ENCODE measurements at places on chromosomes 13 and 19.
A peak's percentile ranks its signal among the peaks of the same experiment; 100 is the strongest.

- DNase-seq, result no peak
Measured at GRCh38 chr19:18756896-18757295, 34.2 kb downstream of the COMP start.

DNA sequence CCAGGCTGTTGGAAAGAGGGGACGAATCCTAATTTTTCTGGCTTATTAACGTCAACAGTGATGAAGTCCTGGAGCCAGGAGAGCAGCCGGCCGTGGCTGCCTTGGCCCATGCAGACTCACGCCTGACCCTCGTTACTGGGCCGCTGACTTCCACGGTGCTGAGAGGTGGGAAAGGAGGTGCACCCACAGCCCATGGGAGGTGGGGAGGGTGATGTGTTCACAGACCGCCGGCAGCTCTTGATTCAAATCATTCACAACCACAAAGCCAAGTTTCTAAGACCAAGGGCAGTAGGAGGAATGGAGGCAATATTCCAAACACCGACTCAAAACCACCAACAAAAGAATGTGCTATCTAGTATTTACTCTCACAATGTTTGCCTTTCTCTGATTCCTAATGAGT, 24.3 kb downstream of the COL4A2 start:
- peak; percentile 74 for DNase-seq

GRCh38 chr13:69904784-69905183, 202.8 kb upstream of the ATXN8OS start:
- DNase-seq, result no peak

GRCh38 chr13:94121686-94122085, 357.8 kb downstream of the DCT start:
- DNase-seq, result peak; percentile 75

GRCh38 chr19:41879670-41880328, 2.7 kb downstream of the CD79A start:
- no peak for DNase-seq

Data from fibroblast of upper back skin (primary cell).